ENCODE measurements at places on chromosomes 16 and 17. TPM values are rescaled to one million over a fixed set of nuclear protein-coding genes. Genes with fewer than 3 reads are reported as not detected.

Gene SGCA
- not detected for total RNA-seq

- H3K27ac ChIP-seq, result no peak overlapping the region
- no peaks in the 10 kb centered on the region for H3K27me3 ChIP-seq
- DNase-seq, result no peak
- H3K4me1 ChIP-seq, result peaks cover 23% of the 10 kb centered on the region
These were observed 1.7 kb downstream of the GINS2 start for GRCh38 chr16:85686912-85687591.

- no peak overlapping the region for H3K27ac ChIP-seq
- no peaks in the 10 kb centered on the region for H3K36me3 ChIP-seq
- no peaks in the 10 kb centered on the region for H3K4me1 ChIP-seq
- H3K27me3 ChIP-seq, result no peaks in the 10 kb centered on the region
These were observed 40.3 kb downstream of the CYB561 start for GRCh38 chr17:63405741-63406261.

DNA sequence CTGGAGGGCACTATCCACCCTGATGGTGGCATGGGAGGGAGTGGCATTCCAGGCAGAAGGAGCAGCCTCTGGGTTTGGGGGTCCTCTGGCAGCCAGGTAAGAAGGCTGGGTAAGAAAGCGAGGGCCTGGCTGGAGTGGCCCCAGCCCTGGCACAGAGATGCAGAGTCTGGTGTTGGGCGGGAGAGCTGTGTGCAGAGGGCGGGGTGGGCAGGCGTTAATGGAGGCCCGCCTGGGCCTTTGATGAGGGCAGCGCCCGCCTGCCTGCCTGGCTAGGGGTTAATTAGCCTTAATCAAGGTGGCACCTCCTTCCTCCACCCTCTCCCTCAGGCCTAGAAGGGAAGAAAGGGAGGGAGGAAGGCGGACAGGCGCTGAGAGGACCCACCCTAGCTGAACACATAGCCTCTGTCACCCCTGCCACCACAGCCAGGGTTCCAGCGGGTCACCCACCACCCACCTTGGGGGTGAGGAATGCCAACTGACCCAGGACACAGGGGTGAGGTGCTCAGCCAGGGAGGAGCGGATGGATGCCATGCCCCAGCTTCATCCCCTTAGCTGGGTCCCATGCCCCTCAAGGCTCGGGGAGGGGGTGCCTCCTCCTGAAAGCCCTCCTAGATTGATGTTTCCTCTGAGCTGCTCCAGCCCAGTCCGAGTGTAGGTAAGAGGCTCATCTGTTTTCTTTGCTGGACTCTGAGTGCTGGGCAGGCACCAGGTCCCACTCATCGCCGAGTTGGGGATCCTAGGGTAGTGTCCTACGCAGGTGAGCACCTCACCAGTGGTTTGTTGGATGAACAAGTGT is 13.4 kb upstream of the FAM83G start:
- no peak overlapping the region for H3K27ac ChIP-seq
- DNase-seq, result no peak
- H3K4me1 ChIP-seq, result no peaks in the 10 kb centered on the region
- no peak overlapping the region for H3K4me3 ChIP-seq

DNA sequence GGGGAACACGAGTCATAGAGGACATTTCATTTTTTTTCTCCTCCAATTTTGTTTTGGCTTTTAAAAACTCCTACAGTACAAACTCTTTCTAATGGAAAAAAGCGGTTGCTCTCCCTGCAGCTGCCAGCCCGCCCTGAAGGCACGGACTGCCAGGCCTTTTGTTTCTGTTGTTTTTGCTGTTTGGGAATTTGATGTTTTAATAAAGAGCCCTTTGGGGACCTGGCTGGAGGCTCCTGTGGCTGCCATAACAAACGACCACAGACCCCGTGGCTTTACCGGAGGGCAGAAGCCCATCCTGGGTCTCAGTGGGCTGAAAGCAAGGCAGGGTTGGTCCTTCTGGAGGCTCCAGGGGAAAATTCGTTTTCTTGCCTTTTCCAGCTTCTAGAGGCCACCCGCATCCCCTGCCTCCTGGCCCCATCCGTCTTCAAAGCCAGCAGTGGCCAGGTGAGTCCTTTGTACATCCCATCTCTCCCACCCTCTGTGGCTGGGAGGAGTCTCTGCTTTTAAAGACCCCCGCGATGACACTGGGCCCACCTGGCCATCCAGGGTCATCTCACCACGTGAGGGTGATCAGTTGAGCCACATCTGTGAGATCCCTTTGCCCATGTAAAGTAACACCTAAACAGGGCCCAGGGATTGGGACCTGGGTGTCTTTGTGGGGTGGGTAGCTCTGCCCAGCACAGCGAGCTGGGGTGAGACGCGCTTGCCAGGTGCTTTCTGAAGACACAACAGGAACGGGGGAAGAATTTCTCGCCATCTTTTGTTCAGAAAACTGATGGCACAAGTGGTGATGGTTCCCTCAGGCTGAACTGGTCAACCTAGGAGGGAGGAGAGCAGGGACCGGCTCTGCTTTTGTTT is 113.9 kb downstream of the BANP start:
- no peak overlapping the region for H3K27ac ChIP-seq
- H3K27me3 ChIP-seq, result no peaks in the 10 kb centered on the region
- H3K4me3 ChIP-seq, result no peak overlapping the region
- no peaks in the 10 kb centered on the region for H3K36me3 ChIP-seq
- peaks cover 6% of the 10 kb centered on the region for H3K4me1 ChIP-seq
- DNase-seq, result no peak

DNA sequence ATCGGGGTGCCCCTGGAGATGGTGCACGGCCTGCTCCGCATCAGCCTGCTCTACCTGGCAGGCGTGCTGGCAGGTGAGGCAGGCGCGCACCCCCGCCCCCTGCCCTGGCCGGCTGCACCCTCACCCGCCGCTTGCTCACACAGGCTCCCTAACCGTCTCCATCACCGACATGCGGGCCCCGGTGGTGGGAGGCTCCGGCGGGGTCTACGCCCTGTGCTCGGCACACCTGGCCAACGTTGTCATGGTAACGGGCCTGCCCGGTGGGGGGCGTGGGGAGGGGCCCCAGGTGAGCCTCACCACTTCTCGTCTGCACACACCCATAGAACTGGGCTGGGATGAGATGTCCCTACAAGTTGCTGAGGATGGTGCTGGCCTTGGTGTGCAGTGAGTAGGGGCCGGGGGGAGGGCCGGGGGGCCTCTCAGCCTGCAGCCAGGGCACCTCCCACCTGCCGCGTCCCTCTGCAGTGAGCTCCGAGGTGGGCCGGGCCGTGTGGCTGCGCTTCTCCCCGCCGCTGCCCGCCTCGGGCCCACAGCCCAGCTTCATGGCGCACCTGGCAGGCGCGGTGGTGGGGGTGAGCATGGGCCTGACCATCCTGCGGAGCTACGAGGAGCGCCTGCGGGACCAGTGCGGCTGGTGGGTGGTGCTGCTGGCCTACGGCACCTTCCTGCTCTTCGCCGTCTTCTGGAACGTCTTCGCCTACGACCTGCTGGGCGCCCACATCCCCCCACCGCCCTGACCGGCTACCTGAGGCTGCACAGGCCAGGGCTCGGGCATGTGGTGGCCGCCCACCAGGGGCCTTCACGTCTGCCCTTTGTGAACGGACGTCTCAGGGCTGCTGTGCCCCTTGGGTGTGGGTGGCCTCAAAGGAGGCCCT is 2.1 kb downstream of the RHBDL1 start:
- no peak overlapping the region for H3K4me3 ChIP-seq
- H3K36me3 ChIP-seq, result peaks cover 9% of the 10 kb centered on the region
- H3K4me1 ChIP-seq, result peaks cover 52% of the 10 kb centered on the region
- H3K27ac ChIP-seq, result no peak overlapping the region

Gene CCL23
- total RNA-seq, result not detected

DNA sequence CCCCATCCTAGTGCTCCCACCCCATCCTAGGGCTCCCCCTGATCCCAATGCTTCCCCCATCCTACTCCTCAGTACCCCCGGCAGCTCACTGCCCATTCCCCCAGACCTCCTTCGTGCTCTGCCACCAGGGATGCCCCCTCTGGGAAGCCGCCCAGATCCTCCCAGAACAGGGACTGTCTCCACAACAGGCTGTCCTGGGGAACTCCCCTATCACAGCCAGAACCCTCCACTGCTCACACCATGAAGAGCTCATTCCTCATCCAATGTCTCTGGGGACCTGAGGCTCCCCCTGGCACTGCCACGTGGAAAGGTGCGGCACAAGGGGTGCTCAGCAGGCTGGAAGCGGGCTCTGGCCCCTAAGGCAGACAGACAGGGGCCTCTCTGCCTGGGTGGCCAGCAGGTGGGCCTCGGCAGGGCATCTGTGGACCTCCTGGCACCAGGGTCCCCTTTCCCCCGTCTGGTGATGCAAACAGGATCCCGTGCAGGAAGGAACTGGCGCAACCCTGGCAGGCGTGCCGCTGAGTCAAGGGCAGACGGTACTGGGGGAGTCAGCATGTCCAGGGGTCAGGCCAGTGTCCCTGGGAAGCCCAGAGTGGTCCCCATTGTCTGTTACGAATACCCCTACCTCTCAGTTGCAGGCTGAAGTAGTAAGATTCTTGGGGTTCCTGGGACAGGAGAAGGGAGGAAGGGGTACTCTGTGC is 14.8 kb upstream of the PVALEF start:
- no peaks in the 10 kb centered on the region for H3K27me3 ChIP-seq
- peak; percentile 59 for DNase-seq
- no peaks in the 10 kb centered on the region for H3K4me1 ChIP-seq
- no peaks in the 10 kb centered on the region for H3K36me3 ChIP-seq
- no peak overlapping the region for H3K27ac ChIP-seq
- no peak overlapping the region for H3K4me3 ChIP-seq

- H3K36me3 ChIP-seq, result no peaks in the 10 kb centered on the region
- H3K27ac ChIP-seq, result no peak overlapping the region
- no peak overlapping the region for H3K4me3 ChIP-seq
- H3K4me1 ChIP-seq, result no peaks in the 10 kb centered on the region
These were observed 188.0 kb downstream of the SOX9 start for GRCh38 chr17:72308744-72309385.

GRCh38 chr16:1244881-1245280 is 4.4 kb downstream of the TPSAB1 start:
- no peaks in the 10 kb centered on the region for H3K27me3 ChIP-seq
- no peak overlapping the region for H3K27ac ChIP-seq

Gene DNAJC7
- total RNA-seq, result 32.4 TPM

DNA sequence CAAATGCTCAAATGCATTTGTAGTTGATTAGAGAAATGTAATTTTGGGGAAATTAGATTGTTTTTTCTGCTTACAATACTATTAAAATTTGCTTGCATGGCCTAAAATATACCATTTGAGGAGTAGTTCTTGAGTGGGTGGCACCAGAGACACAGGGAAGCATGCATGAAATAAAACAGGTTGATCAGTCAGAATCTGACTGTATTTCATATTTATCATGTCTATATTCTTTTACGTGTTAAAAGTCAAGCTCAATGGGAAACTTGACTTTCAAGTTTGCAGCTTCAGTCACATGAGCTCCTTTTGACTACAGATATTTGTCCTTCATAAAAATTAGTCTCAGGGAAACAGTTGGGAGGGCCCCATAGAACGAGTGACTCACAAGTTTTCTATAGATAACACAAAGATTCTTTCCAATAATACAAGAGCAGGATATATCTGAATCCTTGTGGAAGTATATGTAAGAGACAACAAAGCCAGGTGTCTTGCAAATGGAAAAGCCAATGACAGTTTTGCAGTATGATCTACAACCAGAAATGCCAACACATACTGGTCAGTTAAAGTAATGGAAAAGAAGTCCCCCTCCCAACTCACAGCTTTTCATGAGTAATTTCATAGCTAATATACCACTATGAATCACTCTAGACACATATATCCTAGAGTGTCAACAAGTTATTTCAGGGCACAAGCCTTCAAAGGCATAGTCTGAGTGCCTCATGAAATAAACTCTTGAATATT is 42.2 kb upstream of the CORO6 start:
- no peak overlapping the region for H3K27ac ChIP-seq
- peaks cover 3% of the 10 kb centered on the region for H3K36me3 ChIP-seq
- DNase-seq, result no peak
- no peaks in the 10 kb centered on the region for H3K27me3 ChIP-seq
- H3K4me1 ChIP-seq, result no peaks in the 10 kb centered on the region

- H3K36me3 ChIP-seq, result no peaks in the 10 kb centered on the region
- H3K27ac ChIP-seq, result peak overlapping the region; percentile 62
- H3K4me1 ChIP-seq, result peaks cover 20% of the 10 kb centered on the region
- no peaks in the 10 kb centered on the region for H3K27me3 ChIP-seq
- peak; percentile 28 for DNase-seq
- H3K4me3 ChIP-seq, result peak overlapping the region; percentile 78
These were observed 926 bp downstream of the MYH10 start for GRCh38 chr17:8629371-8630226.

DNA sequence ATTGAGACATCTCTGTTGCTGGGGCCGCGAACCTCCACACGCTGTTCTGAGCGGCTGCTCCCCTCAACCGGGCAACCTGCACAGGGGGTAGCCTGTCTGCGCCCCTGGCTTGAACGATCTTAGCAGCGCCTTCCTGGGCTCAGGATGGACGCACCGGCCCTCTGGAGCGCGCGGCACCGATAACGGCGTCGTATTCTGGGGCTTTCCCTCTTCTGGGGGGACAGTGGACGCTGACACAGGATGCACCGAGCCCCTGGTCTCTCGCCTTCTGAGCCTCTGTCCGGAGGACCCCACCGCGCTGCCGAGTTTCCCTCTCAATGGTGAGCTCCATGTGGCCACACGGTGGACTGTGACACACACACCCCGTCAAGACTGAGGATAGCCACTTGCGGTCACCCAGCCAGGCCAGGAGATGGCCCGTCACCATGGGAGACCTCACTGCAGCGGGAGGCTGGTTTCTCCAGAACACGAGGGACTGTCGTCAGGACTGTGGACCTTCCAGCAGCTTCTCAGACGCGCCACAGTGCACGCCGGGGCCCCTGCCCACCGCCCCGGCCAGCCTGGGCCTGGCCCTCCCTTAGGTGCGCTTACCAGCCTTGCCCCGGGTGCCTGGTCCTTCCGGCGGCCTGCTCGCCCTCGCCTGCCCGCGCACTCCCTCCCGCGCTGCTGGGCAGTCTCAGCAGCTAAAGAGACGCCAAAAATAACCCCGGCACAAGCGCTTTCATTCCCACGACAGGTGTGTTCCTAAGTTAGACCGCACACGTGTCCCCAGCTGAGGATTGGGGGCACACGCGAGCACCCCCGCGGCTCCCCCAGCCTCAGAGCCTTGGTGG is 30.0 kb upstream of the PABPN1L start:
- no peak overlapping the region for H3K4me3 ChIP-seq
- H3K4me1 ChIP-seq, result no peaks in the 10 kb centered on the region
- H3K36me3 ChIP-seq, result no peaks in the 10 kb centered on the region
- H3K27ac ChIP-seq, result no peak overlapping the region
- DNase-seq, result no peak

- H3K4me3 ChIP-seq, result no peak overlapping the region
- peaks cover 46% of the 10 kb centered on the region for H3K4me1 ChIP-seq
- peak; percentile 64 for DNase-seq
- H3K27me3 ChIP-seq, result no peaks in the 10 kb centered on the region
- H3K36me3 ChIP-seq, result no peaks in the 10 kb centered on the region
These were observed 641 bp upstream of the CBX2 start for GRCh38 chr17:79777120-79777893.

- H3K36me3 ChIP-seq, result no peaks in the 10 kb centered on the region
- no peak overlapping the region for H3K4me3 ChIP-seq
- no peaks in the 10 kb centered on the region for H3K27me3 ChIP-seq
- H3K4me1 ChIP-seq, result no peaks in the 10 kb centered on the region
These were observed 282.4 kb downstream of the ABCC12 start for GRCh38 chr16:47873434-47873833.
